Stimulated activated CD4-positive, alpha-beta T cell treated with anti-CD3 and anti-CD28 coated beads, Interleukin-1b, Interleukin-23, amount 100 ng/mL, for 1 hour (primary cell): ENCODE measurements at places on chromosomes 6 and 20.
A peak's percentile ranks its signal among the peaks of the same experiment; 100 is the strongest.

- DNase-seq: peak; percentile 37
Measured at GRCh38 chr6:4210629-4211419, 75.4 kb upstream of the ECI2 start.

DNA sequence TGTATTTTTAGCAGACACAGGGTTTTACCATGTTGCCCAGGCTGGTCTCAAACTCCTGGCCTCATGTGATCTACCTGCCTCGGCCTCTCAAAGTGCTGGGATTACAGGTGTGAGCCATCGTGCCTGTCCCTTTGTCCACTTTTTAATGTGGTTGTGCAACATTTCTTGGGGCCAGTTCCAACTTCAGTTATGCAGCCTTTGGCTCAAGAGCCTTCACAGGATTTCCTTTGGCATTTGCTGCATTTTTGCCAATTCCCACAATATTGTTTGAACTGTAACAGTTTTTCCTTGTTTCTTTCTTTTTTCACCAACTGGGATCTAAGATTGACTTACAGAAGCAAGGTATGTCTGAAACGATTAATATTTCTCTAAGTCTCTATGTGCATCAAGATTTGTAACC, 63.6 kb downstream of the EDN1 start:
- DNase-seq: no peak

DNA sequence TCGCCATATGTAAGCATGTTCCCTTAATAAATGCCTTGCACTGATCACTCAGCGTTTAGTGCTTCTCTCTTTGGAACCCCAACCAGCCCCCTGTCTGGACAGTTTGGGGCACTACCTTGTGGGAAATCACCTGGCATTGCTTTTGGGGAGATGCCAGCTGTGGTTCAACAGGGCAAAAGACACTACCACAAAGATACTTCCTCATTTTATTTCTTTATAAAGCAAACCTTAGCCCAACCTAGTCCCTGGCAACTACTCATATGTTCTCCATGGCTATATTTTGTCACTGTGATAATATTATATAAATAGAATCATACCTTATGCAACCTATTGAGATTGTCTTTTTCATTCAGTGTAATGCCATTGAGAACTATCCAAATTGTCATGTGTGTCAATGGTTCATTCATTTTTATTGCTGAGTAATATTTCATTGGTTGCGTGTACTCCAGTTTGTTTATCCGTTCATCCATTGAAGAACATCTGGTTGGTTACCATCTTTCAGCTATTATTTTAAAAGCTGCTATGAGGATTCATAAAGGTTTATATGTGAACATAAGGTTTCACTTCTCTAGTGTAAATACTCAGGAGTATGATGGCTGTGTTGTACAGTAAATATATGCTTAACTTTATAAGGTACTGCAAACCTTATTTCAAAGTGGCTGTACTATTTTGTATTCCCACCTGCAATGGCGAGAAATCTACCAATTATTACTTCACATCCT, 114.8 kb downstream of the MOXD1 start:
- DNase-seq: no peak

DNA sequence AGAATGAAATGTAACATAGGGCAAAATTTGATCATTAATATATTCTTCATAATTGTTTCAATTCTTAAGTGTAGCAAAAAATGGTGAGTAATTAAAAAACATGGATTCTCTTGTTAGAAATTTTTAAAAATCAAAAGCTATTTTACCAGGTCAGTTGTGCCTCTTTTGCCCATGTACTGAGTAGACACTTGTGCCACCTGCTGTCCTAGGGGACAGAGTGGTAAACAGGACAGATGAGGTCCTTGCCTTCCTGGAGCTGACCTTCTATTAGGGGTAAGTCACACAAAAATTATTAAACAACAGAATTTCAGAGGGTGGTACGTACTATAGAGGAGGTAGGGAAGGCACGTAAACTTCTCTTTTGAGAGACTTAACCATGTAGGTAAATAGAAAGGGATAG, 6.5 kb downstream of the RNF24 start:
- DNase-seq: no peak

DNA sequence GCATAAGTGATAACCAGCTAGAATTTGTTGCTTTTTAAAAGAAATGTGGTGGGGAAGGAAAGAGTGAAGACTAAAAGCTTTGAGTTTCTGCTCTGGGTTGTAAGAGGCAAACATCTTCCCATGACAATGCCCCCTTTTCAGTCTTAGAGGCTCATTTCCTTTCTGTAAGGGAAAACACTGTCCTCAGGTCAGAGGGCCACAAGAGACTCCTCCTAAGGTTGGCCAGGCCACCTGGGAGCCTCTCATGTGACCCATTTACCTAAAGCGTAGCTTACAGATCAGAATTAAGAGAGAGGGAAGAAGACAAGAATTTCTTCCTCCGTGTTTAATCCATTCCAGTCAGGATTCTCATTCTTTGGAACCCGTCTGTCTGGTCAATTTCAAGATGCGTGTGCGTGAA, 220.4 kb upstream of the HEY2 start:
- DNase-seq: no peak

DNA sequence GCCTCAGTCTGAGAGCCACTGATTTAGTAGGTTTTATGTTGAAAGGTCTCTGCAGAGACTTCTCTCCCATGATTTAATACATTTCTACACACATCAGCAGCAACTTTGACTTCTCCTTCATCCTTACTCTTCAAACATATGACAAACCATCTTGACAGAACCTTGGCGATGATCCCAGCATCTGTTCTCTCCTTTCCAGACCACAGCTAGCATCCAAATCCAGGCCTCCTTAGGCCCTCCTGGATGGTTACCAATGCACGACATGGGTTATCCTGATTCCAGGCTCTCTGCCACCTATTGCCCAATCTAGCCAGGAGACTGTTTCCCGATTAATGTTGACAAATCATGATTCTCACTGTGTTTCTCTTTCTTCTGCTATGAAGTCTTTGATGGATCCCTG, 16.8 kb downstream of the LAMA4 start:
- DNase-seq: no peak

GRCh38 chr6:169852504-169853195, 101.2 kb downstream of the ERMARD start:
- DNase-seq: no peak

DNA sequence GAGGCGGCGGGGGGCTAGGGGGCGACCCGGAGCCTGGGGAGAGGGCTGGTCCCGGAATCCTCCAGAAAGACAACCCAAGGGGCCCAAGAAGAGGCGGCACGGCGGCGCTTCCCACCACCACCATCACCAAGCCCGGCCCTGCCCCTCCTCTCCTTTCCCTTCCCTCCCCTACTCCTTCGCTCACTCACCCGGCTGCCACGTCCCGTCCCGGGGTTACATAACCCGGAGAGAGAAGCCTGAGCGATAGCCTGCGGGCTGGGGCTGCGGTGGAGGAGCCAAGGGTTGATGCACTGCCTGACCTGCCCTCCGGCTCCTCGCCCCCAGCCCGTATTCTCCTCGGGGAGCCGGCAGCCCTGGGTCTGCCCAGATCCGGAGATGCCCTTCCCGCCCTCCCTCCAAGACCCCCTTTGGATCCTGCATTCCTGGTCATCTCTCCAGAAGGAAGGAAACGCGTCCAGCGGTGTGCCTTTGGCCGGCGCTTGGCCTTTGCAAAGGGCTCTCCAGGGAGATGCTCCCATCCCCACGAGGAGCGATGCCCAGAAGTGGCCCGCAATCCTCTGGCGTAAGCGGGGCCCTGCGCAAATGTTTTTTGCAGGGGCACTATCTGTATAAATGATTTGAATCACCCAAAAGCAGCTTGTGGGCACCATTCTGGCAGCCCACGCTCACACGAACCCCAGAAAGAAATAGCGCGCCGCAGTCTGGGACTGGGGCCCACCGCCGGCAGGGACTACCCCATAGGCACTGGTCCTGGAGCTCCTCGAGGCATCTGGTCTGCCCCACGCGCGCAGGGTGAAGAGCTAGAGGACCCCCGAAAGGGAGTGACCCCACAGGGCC, 4.6 kb upstream of the CPXM1 start:
- no peak for DNase-seq

- no peak for DNase-seq
Measured at GRCh38 chr6:31705931-31706330, 735 bp upstream of the LY6G6F start.

DNA sequence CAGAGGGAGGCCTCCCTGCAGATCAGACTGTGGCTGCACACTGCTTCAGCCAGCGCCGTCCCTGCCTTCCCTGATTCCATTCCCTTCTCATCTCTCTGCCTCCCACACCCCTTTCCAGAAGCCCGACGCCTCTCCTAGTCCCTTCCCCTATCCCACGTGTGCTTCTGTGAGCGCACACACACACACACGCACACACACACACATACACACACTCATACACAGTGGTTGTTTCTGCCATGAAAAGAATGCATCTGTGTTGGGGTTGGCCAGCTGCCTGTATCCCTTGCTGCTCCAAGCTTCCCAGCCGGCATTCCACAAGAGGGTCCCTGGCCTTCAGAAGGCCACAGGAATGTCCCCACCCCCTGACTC, 51.7 kb downstream of the MOCS1 start:
- no peak for DNase-seq

DNA sequence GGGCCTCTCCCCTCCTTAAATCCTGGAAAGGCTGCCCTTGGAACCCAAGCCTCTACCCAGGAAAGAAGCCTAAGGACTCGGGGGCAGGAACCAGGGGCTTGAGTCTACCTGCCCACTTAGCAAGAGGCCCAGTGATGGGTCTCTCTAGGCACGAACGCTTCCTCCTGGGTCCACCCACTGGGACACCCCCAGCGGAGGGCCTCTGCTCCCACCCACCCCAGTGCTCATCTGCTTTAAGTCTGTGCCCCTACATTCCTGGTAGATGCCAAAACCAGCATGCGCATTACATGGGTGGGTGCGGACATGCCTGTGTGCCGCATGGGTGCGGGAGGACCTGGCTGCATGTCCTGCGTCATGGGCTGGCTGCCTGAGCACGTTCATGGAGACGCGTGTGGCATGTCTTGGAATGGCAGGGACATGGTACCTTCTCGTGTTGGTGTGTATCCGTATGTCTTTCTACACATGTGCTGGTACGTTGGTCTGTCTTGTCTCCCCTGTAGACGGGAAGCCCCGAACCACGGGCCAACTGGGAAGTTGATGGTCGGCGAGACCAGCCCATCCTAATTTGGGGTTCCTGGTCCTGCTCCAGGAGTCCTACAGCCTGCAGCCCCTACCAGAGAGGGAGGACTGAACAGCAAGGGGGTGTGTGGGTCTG, 29.3 kb downstream of the SNPH start:
- DNase-seq: no peak

DNA sequence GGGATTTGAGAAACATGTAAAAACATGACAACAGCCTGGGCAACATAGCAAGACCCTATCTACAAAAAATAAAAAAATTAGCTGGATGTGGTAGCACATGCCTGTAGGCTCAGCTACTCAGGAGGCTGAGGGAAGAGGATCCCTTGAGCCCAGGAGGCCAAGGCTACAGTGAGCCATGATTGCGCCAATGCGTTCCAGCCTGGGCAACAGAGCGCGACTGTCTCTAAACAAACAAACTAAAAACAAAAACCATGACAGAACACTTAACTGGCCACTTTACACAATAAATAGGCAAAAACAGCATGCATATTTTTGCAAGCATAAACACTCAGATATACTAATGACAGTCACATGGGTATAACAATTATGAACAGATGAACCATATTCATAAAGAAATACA, 60.0 kb downstream of the SYTL3 start:
- DNase-seq: no peak

GRCh38 chr6:126614642-126615504, 275.0 kb downstream of the CENPW start:
- no peak for DNase-seq

- no peak for DNase-seq
Measured at GRCh38 chr6:44527181-44527580, 139.7 kb downstream of the CDC5L start.

DNA sequence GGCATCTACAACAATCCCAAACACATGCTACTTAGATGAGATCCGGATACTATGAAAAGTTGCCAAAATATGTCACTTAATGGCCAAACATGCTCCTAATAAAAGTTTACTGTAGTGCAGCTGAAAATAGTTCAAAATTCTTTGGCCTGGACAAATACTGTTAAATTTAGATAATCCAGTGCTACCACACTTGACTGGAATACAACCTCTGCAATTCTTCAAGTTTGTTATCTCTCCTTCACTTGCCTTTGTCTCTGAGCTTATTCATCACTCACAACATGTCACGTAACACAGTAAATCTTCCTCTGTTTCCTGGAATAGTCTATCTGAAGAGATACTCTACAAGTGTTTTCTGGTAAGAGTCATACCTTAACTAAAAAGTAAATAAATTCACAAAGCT, 10.5 kb upstream of the PLN start:
- no peak for DNase-seq

- no peak for DNase-seq
Measured at GRCh38 chr20:6888736-6889395, 121.4 kb downstream of the BMP2 start.

DNA sequence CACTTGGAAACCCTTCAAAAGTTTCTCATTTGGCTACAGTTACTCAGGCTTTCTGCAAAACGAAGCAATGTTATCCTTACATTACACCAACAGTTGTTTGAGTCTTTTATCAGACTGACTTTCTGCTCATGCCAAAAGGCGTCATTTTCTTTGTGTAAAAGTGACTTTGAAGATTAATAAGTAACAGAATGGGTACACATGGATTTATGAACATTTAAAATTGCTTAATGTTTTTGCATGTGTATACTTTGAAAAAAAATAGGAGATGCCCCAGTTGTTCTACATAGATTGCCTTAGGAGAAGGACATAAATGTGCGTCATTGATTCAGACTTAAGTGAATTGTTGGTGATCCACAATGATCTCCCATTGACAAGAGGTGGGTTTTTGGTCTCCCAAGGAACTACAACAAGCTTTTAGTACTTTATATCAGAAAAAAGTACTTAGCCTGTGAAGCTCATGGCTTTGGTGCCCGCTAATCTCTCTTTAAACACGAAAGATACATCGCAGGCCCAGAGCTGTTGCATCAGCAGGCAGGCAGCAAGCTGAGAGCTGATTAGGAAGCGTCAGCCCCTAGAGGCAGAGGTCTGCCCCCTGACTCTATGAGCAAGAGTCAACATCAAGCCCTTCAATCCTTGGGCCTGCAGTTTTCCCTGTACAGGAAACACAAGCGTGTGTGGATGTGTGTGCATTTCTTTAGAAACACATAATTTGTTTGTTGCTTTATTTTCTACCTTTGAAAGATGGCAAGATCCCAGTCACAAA, 45.9 kb downstream of the SLC22A3 start:
- no peak for DNase-seq

DNA sequence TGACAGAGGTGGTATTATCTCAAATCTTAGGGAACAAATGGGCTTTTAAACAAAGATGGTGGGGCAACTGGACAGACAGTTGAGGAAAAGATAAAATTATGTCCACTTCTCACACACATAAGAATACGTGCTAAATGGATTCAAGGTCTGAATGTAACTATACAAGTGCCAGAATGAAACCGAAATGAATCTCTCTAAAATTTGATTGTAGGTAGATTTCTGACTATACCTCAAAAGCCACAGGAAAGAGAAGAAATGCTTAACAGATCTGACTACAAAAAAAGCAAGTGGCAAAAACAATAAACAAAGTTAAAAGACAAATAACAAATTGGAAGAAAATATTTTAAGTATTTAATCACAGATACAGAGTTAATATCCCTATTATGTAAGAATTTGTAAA, 182.7 kb upstream of the OLIG3 start:
- no peak for DNase-seq
